ENCODE measurements at places on chromosomes 4 and X.

- DNase-seq = no peak
Observed at GRCh38 chr4:173170182-173170778, 1.7 kb downstream of the GALNT7 start.

- DNase-seq = no peak
Observed at GRCh38 chrX:128287693-128288092, 235.5 kb upstream of the ACTRT1 start.

DNA sequence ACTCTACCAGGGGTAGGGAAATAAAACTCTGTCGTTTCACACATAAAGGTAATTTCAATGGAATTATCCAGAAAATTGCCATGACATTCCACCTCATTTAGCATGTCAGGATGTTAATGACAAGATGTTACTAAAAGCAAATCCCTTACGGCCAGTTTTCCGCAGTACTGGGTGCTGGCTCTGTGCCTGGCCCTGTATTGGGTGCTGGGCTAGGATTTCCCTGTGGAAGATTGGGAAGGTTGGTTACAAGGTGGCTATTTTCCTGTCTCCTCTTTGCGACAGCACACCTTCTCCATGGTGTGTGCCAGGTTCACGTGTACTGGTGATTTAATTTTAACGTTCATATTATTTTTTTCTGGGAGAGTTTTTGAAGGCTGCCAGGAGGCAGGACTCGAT, 13.1 kb downstream of the KLKB1 start:
- no peak for DNase-seq

DNA sequence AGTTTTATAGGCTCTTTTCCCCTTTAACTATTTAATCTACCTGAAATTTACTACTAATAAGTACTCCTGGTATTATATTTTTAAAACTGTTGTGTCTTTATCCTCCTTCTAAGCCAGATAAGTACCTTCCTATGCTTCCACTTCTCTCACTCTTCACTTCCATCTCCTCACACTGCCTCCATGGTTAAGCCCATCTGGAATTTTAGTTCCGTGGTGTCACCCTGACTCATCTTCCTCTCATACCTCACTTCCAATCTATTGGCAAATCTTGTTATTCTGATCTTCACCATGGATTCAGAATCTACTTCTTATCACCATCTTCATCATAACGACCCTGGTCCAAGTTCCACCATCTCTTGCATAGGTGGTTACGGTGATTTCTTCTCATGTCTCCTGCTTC, 32.7 kb upstream of the DAPP1 start:
- no peak for DNase-seq

- peak; percentile 14 for DNase-seq
Observed at GRCh38 chr4:152996111-152996571, 60.0 kb downstream of the FHDC1 start.

GRCh38 chr4:184838249-184839074, 12.7 kb upstream of the ACSL1 start:
- DNase-seq = no peak

- no peak for DNase-seq
Observed at GRCh38 chr4:150219841-150220240, 141.6 kb downstream of the DCLK2 start.

- peak; percentile 75 for DNase-seq
Observed at GRCh38 chr4:182806259-182807252, 110.6 kb downstream of the DCTD start.

DNA sequence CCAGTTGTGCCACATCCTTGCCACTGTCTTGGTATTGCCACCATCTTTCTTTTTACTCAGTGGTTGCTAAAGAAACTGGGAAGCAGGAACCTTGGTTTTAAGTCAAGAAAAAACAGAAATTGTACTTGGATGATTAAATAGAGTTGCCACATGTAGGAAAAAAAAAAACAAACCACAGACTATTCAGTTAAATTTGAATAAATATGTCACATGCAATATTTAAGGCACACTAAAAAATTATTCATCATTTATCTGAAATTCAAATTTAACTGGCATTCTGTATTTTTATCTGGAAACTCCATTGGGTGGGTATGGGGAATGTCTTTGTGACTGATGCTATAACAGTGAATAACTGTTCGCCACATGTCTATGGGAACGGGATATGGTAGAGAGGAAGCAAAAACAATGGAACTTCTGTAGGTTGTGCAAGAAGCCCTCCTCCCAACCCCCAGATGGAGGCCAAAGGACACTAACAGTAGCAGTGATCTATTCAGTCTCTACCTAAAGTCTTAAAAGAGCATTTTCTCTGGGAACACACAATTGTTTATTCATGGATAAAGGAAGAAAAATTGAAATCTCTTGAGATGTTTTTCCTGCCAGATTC, 57.0 kb upstream of the PLAC8 start:
- DNase-seq = no peak

GRCh38 chr4:40672528-40673522, 43.2 kb upstream of the RBM47 start:
- no peak for DNase-seq

DNA sequence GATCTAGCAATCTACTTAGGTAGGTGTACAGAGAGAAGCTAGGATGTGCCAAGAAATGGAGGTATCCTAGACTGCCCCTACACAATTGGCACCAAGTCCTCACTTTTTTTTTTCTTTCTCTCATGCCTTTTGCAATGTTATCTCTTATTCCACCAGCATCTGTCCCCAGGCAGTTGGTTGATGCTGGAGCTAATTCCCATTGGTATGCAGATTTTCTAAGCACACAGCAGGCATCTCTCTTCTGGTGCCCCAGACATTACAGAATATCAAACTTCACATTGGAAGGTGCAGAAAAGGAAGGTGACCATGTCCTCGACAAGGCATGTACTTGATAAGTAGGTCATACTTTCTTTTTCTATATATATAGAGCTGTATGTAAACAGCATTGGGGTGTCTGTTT, 21.6 kb downstream of the LUZP4 start:
- DNase-seq = no peak

DNA sequence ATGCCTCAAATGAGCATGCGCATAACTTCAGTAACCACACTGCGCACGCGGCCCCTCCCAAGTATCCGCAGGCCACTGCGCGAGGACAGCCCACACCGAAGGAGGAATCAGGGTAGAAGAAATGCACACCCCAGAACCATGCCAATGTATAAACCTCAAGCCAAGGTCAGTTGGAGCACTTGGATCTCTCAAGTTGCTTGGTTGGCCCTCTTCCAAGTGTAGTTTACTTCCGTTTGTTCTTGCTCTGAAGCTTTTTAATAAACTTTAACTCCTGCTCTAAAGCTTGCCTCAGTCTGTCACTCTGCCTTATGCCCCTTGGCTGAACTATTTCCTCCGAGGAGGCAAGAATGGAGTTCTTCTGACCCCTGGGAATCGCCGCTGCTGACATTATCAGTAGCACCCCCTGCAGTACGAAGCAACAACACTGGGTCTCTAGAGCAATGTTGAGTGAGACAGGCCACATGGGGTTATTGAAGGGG, 22.0 kb upstream of the SPINK2 start:
- DNase-seq = no peak

GRCh38 chr4:93139118-93139517, 689.4 kb upstream of the ATOH1 start:
- DNase-seq = no peak

GRCh38 chr4:169377367-169377766, 106.6 kb upstream of the SH3RF1 start:
- no peak for DNase-seq

DNA sequence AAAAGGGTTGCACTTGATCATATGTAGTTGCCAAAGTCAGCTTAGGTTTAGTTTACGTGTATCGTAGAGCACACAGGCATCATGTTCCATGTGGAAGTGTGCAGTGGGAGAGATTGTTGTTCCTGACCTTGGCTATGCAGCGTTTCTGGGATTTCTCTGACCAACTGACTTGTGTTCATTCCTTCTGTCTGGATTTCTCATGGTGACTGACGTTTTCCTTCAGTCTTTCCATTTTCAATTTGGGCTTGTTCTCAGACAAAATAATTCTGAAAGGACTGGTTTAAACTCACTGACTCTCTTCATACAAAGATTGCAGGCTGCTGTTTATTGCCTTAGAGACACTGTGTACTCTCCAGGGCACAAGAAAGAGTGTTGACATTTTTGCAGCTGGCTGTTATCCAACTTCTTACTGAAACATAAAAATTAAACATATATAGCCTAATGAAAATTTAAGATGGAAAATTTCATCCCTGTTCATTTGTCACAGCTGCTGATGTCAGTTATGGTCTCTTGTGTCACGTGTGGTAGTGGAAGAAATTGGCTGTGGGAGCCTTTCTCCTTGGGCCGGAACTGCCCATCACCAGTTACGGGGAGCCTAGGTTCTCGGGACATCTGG, 95.4 kb downstream of the TNIP2 start:
- DNase-seq = peak; percentile 23

GRCh38 chrX:10450959-10451355, 169.4 kb downstream of the MID1 start:
- DNase-seq = no peak

DNA sequence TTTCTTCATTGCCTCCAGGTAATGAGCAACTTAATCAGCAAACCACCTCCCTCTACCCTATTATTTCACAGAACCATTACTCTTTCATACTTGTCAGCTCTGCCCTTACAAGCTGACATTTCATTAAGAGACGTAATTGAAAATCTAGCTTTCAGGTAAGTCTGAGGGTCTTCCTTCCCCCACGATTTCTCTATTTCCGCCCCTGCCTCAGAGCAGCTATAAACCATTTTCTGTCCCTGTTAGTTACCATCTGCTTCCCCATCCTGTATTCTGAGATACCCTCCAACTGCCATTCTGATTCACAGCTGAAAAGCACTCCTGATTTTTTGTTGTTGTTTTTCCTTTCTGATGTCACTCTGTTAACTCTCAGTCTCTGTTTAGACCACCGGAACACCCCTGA, 37.1 kb downstream of the SH3RF1 start:
- no peak for DNase-seq

- DNase-seq = peak; percentile 99
Observed at GRCh38 chr4:173334085-173334890, at the start of gene HMGB2. HMGB2 (minus strand) TSS chr4:173334358; CDS start chr4:173333649, 709 bp downstream.

DNA sequence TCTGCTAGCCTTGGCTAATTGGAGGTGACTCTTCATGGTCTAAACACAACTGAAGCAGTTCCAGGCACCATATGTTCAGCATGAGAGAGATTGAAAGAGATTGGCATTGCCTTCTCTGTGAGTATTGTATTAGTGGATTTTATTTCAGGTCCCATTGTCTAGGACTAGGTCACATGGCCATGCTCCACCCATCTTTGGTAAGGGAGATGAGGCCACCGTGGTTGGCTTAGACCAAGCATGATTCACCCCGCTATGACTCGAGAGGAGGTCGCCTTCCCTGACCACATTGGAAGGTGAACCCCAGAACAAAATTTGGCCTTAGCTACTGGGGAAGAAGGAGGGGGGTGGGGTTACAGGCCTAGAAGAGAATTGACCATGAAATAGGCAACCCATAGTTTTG, 109.9 kb upstream of the BCOR start:
- no peak for DNase-seq

- no peak for DNase-seq
Observed at GRCh38 chr4:86011117-86011516, 348.7 kb downstream of the MAPK10 start.

DNA sequence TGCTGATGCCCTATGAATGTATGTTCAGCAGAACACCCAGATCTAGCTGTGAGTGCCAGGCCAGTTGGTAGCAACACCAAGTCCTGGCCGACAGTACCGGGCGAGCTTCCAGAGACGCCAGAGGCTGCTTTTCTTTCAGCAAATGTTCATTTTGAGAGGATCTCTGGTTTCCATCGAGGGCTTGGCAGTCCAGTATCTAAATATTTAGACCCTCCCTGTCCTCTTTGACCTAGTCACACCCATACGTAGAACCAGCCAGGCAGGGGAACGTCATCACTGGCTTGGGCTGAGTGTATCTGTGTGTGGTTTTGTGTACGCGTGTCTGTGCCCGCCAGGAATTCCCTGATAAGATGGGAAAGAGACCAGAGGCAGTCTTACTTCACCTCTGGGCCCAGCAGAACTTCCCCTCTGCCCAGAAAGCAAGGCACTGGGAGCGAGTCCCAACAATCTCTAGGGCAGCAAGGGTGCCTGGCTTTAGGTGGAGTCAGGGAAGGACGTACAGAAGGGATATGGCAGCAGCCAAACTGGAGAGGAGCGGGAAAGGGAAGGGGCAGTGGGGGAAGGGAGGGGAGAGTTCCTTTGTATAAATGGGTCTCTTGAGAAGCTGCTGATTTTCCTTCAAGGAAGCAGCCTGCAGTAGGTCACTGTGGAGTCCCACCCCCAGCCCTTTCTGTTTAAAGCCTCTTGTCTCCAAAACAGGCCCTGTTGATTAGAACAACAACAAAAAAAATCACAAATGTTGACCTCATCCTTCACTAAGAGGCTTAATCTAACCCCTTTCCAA, 15.0 kb upstream of the ELF4 start:
- DNase-seq = peak; percentile 16

DNA sequence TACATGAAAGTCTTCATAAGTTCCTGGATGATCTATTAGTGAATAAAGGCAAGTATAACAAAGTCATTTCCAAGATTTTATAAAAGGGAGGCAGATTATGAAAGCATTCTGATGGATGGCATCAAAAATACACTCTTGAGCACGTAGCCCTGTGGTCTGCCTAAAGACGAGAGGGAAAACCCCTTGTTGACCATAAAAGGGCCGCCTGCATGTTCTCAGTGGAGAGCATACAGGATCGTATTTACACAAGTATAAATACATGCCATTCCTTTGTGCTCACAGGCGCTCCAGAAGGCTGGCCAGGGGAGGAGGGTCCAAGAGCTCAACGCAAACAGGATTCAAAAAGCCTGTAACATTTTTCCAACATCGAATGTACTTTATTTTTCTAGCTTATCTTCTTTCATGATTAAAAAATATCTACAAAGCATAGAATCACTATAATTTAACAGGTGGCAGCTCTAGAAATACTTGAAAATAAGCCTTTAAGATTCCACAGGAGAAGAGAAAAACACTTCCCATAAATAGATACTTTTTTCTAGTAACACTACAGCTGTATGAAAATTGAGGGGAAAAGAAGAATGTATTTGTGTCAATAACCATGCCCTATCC, 29.6 kb downstream of the PDGFC start:
- no peak for DNase-seq

GRCh38 chr4:55020131-55020530, 105.3 kb downstream of the KDR start:
- DNase-seq = no peak

- DNase-seq = no peak
Observed at GRCh38 chrX:12954981-12955380, 19.9 kb upstream of the TMSB4X start.

DNA sequence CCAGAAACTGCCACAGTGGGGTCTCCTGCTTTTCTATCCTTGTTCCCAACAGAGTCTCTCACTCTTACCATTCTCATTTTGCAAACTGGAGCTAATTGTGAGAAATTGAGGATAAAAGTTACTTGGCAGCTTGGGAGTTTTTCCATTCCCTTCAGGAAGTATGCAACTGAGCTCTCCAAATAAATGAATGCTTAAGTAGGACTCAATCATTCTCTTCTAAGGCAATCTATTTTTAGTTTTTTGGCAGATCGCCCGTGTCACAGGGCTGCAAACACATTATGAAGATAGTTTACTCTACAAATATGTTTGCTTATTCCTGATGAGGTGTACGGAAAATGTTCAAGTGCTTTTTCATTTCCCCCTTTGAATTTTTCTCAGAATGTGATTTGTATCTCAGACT, 5.3 kb downstream of the ASB11 start:
- peak; percentile 41 for DNase-seq
